Neural progenitor cell (in vitro differentiated cells): ENCODE measurements at places on chromosomes 6 and 20. TPM values are rescaled to one million over a fixed set of nuclear protein-coding genes. Genes with fewer than 3 reads are reported as not detected.

DNA sequence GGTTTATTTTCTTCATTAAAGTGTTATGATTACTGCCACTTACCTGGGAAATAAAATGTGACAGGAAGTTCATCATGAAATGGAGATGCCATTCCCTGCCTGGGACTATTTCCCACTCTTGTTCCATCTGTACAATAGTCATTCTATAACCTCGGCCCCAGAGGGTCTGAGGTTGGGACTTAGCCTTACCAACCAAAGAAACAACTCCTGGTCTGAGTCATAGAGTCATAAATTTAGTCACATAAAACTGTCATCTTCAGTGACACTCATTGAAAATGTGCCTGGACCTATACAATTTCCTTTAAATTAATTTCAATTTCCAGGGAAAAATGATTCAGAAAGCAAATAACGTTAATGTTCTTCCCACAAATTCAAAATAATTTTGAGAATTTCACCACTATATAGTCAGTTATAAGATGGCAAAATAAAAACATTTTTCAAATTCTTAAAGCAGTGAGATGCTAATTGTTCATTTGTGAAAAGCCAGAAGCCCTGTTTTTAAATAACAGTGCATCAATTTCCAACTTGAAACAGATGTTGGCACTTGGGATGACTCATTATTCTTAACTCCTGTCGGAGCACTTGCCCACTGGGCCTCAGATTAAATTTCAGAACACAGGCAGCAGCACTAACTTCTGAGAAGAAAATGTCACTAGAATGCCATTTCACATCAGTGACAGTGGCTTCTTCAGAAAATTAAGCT is 201.2 kb upstream of the SMLR1 start:
- no peak for DNase-seq

- DNase-seq = peak; percentile 73
Observed at GRCh38 chr6:104955491-104955890, 1.4 kb upstream of the LIN28B start.

GRCh38 chr6:25612666-25613065 is 39.3 kb upstream of the SCGN start:
- DNase-seq = no peak

- DNase-seq = no peak
Observed at GRCh38 chr20:5216663-5217062, 89.9 kb downstream of the CDS2 start.

DNA sequence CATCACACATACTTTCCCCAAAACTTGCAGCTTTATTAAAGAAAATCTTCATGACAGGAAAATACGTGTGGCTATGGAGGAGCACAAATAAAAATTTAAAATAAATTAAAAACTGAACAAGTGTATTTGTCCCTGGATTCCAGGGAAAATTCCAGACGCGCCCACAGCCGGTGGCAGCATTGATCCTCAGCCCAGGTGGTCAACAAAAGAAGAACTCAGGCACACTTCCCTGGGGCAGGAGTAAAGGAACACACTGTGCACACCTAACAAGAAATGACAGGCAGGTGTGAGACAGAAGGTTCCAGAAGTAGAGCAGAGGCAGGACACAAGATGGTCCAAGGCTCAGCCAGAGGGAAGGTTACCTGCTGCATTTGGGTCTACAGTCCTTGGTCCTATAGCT is 36.3 kb downstream of the FOXA2 start:
- no peak for DNase-seq

DNA sequence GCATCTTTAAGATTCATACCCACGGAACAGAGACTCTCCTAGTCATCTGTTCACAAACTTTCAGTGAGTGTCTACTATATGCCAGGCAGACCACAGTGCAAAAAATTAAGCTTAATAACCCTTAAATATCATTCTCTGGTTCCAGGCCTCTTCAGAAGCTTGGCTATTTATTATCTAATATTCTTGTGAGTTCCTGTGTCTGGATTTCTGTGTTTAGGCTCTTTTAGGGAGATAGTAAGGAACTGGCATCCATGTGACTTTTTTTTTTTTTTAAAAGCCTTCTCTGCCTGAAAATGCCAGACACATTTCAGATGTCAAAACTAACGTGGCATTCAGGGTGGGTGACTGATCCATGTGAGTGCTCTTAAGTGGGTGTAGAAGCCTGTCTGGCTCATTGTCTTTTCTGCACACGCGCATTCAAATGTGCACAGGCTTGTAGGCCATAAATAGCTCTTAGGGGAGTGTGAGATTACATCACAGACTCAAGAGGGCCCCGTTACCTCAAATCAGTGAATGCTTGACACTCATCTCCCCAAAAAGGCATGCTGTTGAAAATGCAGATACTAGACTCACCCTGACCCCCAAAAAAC is 141.9 kb downstream of the GMPR start:
- no peak for DNase-seq

GRCh38 chr20:4073852-4074741 is 58.7 kb upstream of the RNF24 start:
- DNase-seq = no peak

- no peak for DNase-seq
Observed at GRCh38 chr6:29564875-29565274, 5.3 kb upstream of the UBD start.

DNA sequence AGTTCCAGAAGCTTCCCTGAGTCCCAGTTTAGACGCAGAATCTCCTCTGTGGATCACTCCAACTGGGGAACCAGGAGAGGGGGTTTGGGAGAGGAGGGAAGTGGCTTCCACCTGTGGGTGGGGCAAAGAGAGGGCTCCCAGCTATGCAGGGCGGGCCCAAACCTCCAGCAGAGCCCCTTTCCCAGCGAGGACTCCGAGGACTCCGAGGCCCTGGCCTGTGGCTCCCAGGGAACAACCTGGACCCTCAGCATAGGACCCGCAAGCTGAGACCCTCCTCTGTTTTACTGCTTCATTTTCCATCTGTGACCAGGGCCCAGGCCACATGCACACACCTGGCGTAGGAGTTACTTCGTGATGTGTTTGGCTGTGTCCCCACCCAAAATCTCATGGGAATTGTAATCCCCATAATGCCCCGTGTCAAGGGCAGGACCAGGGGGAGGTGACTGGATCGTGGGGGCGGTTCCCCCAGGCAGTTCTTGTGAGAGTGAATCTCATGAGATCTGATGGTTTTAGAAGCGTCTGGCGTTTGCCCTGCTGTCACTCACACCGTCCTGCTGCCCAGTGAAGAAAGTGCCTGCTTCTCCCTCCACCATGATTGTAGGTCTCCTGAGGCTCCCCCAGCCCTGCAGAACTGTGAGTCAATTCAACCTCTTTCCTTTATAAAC is 27.9 kb downstream of the NTSR1 start:
- no peak for DNase-seq

DNA sequence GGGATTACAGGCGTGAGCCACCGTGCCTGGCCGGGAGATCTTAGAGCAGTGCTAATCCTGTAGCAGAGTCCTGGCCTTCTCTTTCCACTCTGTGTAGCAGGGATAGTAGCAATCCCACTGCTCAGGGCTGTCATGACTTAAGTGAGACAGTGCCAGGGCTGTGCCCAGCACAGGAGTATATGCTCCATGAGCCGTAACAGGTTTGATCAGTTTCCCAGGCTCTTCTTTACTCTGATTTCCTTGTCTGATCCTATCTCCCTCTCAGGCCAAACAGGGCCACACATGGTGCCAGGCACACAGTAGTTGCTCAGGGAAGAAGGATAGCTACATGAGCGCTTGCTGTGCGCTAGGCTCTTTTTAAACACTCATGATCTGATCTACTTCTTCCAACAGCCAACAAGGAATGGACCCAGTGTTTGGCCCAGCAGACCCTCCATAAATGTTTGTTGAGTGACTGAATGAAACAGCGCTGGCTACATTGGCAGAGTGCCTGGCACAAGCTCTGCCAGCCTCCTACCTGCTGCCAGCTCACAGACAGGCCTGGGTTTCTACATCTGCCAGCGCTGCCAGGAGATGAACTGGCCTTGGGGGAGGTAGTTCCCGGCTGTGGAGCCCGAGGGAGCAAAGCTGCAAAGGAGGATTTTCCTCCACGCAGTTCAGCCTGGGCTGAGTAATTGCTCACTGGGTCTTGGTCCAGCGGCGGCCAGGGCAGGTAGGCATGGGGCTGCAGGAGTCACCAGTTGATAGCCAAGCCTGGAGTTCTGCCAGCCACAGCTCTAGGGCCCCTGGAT is 36.9 kb downstream of the SNAI1 start:
- DNase-seq = no peak

GRCh38 chr6:148890096-148890495 is 143.3 kb downstream of the UST start:
- DNase-seq = no peak

DNA sequence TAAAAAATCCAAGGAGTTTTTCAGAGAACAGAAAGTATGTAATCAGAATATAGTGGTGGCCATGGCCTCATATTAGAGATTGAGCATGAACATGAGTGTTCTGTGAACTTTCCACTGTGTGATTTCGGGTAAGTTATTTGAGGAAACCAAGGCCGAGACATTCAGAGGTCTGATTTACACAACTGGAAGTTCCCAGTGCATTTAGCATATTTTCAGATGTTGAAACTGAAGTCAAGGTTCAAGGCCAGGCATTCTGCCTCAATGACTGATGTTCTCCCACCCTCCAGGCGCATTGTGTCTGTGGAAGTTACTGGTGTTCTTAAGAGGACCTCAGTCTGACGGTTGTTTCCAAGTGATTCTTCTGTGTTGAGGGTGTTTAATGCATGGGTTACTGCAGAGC is 26.2 kb downstream of the RNF144B start:
- no peak for DNase-seq

GRCh38 chr6:49570474-49571079 is 20.1 kb downstream of the C6orf141 start:
- no peak for DNase-seq

The TAPBP gene
- total RNA-seq = 1.7 and 6.3 TPM in 2 replicates

The HCK gene
- not detected in 2 replicates for total RNA-seq

The MTO1 gene
- 28.6 and 40.0 TPM in 2 replicates for total RNA-seq

The TLDC2 gene
- 2.4 and 3.8 TPM in 2 replicates for total RNA-seq

The KIF13A gene
- 26.0 and 29.0 TPM in 2 replicates for total RNA-seq

The OPRL1 gene
- total RNA-seq = 1.3 and 3.3 TPM in 2 replicates

The RAET1E gene
- total RNA-seq = not detected in 2 replicates

The C6orf15 gene
- total RNA-seq = not detected in 2 replicates
